Right ventricle myocardium inferior (tissue), 1 donor: ENCODE measurements at places on chromosomes 4 and X.
A peak's percentile ranks its signal among the peaks of the same experiment; 100 is the strongest.

GRCh38 chr4:163448540-163449203 is 24.9 kb downstream of the TKTL2 start:
- DNase-seq, result no peak

DNA sequence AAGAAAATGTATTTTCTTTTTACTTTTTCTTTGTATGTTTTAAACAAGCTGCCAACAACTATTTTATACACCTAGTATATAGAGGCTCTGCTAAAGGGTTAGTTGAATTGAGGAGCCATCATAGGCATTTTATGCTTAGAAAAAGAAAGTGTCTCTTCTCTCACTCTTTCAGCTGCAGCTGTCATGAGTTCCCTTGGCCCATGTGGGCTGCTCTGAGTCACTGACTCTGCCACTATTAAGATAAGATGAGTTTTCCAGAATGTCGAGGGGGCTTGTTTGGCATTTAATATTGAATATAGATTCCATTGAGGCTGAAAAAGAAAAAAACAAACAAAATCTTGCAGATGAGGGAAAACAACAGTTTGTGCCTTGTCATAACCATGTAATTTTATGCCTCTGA is 126.0 kb upstream of the PAQR3 start:
- no peak for DNase-seq

- no peak for DNase-seq
Observed at GRCh38 chr4:119781044-119781443, 152.4 kb upstream of the PDE5A start.

- peak; percentile 97 for DNase-seq
Observed at GRCh38 chrX:54044126-54044876, at the start of gene PHF8. Gene PHF8 (minus strand): TSS chrX:54044473. CDS start chrX:54042728, 1,745 bp downstream.

DNA sequence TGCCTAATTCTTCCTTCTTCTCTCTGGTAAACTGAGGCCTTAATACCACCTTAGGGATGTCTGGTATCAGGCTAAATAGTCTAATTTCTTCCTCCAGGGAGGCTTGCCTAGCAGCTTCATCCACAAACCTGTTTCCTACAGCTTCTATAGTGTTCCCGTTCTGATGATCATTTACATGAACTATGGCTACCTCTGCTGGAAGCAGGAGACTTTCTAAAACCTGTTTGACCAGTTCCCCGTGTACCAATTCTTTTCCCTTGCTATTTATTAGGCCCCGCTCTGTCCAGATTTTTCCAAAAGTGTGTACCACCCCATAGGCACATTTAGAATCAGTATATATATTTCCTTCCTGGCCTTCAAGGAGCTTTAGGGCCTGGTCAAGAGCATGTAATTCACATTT is 5.8 kb upstream of the USP38 start:
- DNase-seq, result no peak

GRCh38 chr4:160403081-160403480 is 1300.2 kb downstream of the RAPGEF2 start:
- no peak for DNase-seq

DNA sequence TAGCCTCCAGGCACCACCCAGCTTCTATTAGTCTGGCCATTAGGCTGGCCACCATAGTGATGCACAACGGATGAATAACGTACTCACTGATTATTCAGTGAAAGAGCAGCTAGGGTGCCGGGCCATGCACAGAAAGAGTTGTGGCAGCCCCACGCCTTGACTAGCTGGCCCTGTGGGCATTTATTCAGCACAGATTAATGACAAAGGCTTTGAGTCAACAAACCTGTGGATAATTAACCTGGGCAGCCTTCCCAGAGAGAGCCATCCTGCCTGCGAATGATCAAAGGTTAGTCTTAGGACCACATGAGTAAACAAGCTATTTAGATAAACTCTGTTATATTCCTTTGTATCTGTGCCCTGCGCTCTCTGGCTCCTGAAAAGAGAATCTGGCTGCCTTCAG is 37.2 kb downstream of the MAP9 start:
- DNase-seq, result no peak

DNA sequence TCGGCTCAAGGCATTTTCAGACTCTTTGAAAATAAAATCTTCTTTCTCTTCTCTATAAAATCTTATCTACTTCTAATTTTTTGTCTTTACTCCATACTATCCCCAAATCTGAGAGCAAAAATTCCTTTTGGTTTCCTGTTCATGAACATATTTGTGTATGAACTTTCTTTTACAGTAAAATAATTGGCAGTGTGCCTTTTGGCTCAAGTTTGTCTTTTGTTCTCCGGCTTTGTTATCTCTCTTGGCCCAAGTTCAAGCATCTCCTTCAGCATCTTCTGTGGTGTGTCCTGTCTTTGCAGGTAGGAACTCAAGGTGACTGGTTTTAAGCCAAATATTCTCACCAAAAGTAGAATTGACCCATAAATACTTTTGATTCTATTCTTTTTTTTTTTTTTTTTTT is 276.6 kb upstream of the FAT1 start:
- no peak for DNase-seq

GRCh38 chrX:19174401-19175025 is 52.2 kb upstream of the ADGRG2 start:
- DNase-seq, result no peak

DNA sequence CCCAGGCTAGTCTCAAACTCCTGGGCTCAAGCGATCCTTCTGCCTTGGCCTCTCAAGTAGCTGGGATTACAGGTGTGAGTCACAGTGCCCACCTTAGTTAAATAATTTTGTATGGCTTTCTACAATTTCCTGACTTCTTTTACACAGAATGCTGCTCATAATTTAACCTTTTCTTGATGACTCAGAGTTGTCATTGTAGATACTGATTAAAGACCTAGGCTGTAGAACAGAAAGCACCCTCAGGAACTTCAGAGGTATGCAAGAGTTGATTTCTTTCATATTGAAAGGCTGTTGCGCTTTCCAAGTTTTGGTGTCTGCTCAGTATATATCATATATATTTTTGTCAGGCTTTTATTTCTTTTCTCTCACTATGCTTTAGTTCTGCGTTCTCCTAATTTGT is 21.1 kb upstream of the GPR34 start:
- no peak for DNase-seq

GRCh38 chr4:11424000-11424399 is 4.7 kb downstream of the HS3ST1 start:
- DNase-seq, result no peak

DNA sequence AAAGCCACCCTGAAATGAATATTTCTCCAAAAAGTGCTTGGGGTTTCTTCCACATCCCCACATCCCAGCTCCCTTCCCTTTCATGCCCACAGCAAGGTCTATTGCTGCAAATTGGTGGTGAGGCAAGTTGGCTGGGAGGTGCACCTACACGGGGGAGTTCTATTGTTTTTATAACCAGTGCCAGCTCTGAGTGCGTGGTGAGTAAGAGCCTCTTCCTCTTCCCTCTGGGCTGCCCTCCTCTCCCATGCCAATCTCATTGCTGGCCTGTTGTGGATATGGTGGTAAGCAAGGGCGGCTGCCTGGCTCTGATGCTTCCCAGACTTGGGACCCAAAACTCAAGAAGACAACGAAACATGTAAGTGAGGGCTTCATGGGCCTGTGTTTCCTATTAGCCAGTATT is 204.3 kb downstream of the SHROOM3 start:
- no peak for DNase-seq

GRCh38 chrX:78624962-78625909 is 33.9 kb downstream of the RTL3 start:
- DNase-seq, result no peak

GRCh38 chr4:42331914-42332368 is 65.3 kb upstream of the SHISA3 start:
- DNase-seq, result no peak

DNA sequence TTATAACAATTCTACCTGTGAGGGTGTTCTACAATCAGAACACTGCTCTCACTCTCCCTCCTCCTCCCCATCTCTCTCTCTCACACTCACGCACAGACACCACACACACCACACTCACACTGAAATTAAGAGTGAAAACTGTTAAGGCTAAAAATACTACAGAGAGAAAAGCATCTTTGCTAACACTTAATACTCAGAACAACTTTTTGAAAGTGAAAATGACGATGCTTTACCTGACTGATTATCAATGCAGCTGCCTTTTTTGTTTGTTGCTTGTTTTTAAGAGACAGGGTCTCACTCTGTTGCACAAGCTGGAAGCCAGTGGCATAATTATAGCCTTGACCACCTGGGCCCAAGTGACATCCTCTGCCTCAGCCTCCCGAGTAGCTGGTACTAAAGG is 222.4 kb downstream of the APBB2 start:
- no peak for DNase-seq

- DNase-seq, result no peak
Observed at GRCh38 chr4:123362103-123362502, 34.5 kb upstream of the SPRY1 start.
